ENCODE measurements at places on chromosomes 16 and 17. TPM values are rescaled to one million over a fixed set of nuclear protein-coding genes. Genes with fewer than 3 reads are reported as not detected.

DNA sequence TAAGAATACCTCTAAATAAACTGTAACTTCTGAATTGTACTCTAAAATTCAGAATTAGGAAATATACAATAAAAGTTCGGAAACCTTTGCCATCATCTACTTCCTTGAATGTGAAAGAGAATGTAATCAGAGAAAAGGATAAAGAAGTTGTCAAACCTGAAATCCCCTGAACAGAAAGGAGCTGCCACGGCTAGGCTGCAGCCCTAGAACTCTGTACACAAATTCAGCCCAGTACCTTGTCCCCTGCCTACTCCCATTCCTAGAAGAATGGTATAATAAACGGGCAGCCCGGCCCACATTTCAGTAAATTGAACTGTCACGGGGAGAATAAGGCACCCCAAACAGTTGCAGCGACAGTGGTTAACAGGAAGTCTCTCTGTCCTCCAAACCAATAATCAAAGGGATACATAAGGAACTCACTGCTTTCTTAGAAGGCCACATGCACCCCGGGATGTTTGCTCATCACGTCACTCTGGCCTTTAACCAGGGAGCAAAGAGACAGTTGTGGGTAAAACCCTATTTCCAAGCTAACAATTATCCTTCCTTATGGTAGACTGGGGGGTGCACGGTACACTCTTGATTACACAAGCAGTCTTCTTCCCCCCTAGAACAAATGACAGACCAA is 24.3 kb upstream of the RFFL start:
- DNase-seq, result no peak

DNA sequence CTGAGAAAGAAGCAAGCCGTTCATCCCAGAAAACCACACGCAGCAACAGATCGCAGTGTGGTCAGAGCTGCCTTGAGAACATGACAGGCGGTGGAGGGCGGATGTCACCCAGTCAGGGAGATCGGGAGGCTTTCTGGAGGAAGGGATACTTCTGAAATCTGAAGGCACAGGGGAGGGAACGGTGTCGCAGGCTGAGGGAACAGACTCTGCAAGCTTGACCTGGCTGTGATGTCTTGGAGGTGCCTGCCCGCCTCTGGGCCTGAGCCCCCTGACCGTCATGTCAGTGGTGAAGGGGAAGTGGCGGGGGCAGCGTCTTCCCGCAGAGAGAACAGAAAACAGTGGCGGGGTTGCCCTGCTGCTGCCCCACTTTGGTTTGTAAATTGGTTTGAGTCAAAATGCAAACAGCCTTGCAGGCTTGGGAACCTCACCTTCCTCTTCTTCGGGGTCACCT is 8.1 kb upstream of the ATP2A3 start:
- no peak for DNase-seq

- no peak for DNase-seq
Measured at GRCh38 chr17:68356520-68356919, 65.2 kb downstream of the ARSG start.

- DNase-seq, result no peak
Measured at GRCh38 chr17:27560668-27561067, 70.3 kb upstream of the LGALS9 start.

- DNase-seq, result no peak
Measured at GRCh38 chr17:75048249-75048878, 1.3 kb downstream of the KCTD2 start.

DNA sequence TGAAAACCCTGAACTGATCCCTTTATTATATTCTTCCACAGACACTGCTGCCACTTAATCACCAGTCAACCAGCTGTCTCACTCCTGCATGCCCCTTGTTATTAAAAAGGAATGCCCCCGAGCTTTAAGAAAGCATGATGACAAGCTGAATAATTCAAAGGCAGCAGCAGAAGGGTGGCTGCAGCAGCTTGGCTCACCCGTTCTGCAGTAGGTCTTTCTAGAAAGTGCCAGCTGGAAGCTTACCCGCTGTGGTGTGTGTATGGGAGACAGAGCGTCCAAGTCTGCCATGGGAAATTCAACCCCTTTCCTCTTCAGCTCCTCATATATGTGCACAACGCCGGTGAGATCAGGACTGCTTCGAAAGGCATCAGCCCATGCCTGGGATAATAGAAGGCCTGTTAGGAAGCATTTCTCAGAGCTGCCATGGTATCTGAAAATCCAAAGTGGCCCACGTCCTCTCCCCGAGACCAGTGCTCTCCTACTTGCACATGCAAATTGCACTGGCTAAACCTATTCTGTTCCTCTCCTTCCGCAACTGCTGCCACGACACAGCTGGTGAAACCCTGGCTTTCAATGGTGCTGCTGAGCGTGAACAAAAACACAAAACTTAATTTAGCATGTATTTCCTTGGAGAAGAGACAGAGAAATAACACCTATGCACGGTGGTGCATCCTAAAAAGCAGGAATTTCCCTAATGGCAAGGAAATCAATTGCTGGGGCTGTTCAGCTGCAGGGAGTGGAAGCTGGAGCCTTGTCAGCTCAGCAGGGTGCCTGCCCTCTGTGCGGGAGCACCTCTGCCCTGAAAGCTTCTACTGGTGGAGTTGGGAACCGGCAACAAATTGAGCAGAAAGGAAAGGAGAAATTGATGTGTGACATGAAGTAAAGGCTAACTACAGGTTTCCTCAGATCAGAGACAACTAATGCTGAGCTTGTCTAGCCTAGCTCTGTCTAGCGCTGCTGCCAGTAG is 47.9 kb upstream of the SREBF1 start:
- no peak for DNase-seq

The CACNG3 gene
- total RNA-seq, result not detected

All from NCI-H460 (cell line).